ENCODE measurements at places on chromosomes 2 and 18. TPM values are rescaled to one million over a fixed set of nuclear protein-coding genes. Genes with fewer than 3 reads are reported as not detected.

The NR4A2 gene
- 0.36 TPM for total RNA-seq

GRCh38 chr18:49619801-49620200 is 57.9 kb downstream of the LIPG start:
- ATAC-seq, result no peak

DNA sequence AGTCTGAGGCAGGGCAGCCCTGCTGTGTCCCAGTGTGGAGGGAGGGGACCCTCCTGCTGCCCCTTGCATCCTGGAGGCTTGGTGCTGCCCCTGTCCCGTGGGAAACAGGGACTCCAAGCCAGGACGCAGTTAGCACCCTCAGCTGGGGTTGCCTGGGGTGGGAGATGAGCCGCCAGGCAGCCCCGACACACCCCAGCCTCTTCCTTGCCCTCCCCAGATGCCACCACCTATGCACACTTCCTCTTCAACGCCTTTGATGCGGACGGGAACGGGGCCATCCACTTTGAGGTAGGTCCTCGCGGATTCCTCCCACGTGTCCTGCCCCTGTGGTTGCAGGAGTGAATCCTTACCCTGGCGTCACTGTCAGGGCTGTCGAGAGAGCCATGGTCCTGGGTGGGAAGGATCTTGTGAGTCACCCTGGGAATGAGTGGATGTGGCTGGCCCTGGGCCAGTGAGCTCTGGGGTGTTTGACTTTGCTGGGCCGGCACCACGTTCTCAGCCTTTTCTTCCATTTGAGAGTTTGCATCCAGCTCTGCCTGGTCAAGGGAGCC is 27.5 kb upstream of the FAHD2A start:
- no peak for ATAC-seq

DNA sequence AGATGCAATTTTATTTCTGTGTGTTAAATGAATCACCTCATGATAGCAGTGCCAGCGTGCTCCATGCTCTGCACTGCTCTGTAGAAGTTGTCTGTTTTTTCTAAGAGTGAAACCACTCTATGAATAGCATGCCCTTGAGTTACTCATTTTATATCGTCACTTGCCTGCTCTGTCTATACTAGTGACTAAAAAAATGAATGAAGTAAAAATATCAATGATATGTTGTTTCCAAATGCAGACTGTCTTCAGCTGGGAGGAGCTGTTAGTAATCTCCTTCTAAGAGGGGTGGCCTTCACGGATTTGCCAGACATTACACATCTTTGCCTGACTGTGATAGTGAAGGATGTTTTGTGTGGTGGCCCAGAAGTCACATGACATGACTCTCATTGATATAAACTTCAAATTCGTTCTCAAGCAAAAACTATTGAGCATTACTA is 852.1 kb downstream of the CNTNAP5 start:
- peak; percentile 48 for ATAC-seq

DNA sequence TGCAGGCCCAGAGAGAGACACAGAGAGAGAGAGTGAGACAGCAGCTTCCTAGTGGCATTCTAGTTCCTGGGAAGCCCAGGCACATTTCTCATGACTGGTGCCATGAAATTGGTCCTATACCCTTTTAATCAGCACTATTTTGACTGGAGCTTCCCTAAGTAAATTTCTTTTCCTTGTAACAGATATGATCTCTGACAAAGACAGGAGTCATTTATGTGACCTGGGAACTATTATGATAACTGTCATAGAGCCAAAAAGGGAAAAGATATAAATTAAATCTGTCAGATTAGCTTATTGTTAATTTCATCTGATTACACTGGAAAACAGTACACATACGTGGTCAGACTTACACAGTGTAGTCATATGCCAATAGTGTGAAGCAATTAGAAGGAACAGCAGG is 161.3 kb upstream of the HNRNPA3 start:
- ATAC-seq, result no peak

The DPP4 gene
- 1.5 TPM for total RNA-seq

The UGT1A8 gene
- 0.39 TPM for total RNA-seq

The POU3F3 gene
- 37.1 TPM for total RNA-seq

- ATAC-seq, result no peak
Measured at GRCh38 chr2:196324211-196324610, 152.8 kb upstream of the STK17B start.

GRCh38 chr2:109637749-109638570 is 23.8 kb downstream of the SOWAHC start:
- ATAC-seq, result no peak

- no peak for ATAC-seq
Measured at GRCh38 chr2:63438181-63438580, 150.1 kb downstream of the WDPCP start.

GRCh38 chr2:29920130-29920577 is 1.2 kb downstream of the ALK start:
- peak; percentile 21 for ATAC-seq

The GULP1 gene
- total RNA-seq, result 49.0 TPM

- no peak for ATAC-seq
Measured at GRCh38 chr2:239625971-239626734, 225.3 kb upstream of the HDAC4 start.

DNA sequence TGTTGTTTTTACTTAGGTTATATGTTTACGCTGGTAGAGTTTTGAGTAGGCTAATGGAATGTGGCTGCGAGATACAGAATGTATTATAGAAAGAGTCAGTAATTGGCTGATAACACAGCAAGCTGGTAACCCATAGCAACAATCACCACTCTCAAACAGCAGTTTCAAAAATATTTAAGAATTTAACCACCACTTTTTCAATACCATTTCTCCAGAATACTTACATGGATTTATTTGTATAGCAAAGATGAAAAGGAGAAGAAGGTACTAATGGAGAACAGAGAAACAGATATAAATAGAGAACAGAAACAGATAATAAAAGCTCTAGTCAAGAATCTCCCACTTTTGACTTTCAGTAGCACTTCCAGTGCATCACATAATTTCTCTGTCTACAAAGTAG is 188.3 kb upstream of the SLC39A10 start:
- no peak for ATAC-seq

- peak; percentile 87 for ATAC-seq
Measured at GRCh38 chr2:176582990-176583481, 313.8 kb downstream of the MTX2 start.

DNA sequence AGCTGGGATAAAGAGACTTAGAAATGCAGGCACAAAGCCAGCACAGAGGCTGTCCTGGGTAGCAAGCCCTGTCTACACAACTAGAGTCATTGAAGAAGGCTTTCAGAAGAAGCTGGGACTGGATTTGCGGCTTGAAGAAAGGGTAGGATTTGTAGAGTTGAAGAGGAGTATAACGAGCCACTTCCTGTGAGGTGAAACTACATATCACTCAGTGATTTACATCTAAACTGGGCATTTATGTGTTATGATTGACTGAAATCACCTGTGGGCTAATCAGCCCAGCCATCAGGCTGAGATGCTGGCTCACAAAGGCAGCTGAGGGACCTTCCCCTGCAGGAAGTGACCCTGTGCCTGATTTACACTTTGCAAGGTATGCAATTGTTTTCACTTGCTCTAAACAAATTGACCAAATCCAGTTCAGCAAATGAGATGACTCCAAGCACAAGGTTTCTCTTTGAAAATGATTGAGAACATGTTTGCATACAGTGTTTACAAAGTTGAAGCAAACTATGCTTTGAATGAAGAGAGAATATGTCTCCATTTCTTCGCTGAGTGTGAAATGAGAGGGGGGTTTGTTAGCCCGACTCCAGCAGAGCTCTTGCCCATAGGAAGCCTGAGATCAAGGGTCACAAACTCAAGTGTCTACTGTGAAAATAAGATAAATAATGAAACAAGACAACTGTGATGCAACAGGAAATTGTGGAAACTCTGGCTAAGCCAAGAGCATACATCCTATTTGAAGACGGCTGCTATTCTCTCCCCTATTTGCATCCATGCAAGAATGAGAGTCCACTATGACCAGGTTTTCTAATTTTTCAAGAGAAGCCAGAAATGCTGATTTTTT is 69.3 kb upstream of the HK2 start:
- no peak for ATAC-seq

DNA sequence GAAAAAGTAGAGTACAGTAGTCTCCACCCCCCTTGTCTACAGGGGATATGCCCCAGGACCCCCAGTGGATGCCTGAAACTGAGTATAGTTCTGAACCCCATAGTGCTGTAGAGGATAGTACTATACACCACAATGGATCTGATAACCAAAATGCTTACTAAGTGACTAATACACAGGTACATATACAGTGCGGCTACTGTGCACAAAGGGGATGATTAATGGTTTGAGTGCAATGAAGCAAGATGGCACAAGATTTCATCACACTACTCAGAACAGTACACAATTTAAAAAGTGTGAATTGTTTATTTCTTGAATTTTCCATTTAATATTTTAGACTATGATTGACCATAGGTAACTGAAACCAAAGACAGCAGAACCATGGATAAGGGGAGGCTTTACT is 446.9 kb upstream of the NRP2 start:
- no peak for ATAC-seq

The DUSP2 gene
- 0.36 TPM for total RNA-seq

DNA sequence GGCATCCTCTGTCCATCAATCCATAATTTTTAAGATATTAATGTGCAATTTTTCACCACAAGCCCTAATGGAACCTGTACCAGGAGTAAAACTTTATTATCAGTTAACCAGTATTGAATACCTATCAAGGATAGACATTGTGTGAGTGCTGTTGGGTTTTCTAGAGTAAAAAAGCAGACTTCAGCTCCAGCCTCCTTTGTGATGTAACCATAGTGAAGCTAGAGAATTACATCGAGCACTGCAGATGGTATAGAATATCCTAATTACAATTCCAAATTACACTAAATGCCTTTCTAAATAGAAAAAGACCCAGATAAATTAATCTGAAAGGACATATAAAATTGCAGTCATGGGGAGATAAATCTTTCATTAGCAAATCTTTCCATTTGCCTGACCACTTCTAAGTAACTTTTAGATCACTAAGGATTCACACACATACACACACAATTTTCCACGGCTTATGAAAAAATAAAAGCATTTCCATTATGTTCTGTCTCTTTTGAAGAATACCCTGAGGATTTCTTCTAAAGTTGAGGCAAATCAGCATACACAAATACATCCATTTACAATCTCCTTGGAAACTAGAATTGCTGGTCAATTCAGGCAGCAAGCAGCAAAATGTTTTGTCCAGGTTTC is 117.1 kb upstream of the TANK start:
- ATAC-seq, result no peak

GRCh38 chr2:199716807-199717586 is 134.0 kb downstream of the FTCDNL1 start:
- ATAC-seq, result peak; percentile 81

The B4GALT6 gene
- total RNA-seq, result 18.6 TPM

- no peak for ATAC-seq
Measured at GRCh38 chr2:222479859-222480258, 55.5 kb downstream of the SGPP2 start.
